Aorta (tissue), 5 donors: ENCODE measurements at places on chromosomes 7 and 10. TPM values are rescaled to one million over a fixed set of nuclear protein-coding genes. Genes with fewer than 3 reads are reported as not detected.

The TFPI2 gene
- 5.9 TPM for total RNA-seq

The MARVELD1 gene
- total RNA-seq, result 87.4 TPM

The NACAD gene
- total RNA-seq, result 15.7 TPM

GRCh38 chr10:116470768-116471415 lies 43.2 kb downstream of the PNLIPRP3 start:
- no peak for DNase-seq

DNA sequence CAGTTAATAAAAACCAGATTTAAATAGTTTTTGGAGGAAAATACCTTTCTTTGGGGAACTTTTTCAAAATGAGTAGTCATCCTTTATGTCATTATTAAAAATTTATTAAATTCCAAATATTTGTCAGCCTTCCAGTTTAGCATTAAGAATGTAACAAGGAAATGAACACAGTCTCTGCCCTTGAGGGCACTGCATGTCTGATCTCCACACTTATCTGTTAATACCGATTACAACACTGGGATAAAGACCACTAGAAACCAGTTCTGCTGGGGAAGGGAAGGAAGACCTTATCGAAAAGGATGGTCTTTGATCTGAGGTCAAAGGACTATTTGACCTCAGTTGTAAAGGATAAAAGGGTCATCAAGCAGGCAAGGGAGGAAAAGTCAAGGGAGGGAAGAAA lies 320.0 kb downstream of the DOCK4 start:
- DNase-seq, result no peak

- no peak for DNase-seq
These were observed 2.5 kb downstream of the HOXA13 start for GRCh38 chr7:27197137-27198042.
